DMS79 treated with DMSO at 0.1 percent for 48 hours (cell line): ENCODE measurements at places on chromosomes 1 and 21.

DNA sequence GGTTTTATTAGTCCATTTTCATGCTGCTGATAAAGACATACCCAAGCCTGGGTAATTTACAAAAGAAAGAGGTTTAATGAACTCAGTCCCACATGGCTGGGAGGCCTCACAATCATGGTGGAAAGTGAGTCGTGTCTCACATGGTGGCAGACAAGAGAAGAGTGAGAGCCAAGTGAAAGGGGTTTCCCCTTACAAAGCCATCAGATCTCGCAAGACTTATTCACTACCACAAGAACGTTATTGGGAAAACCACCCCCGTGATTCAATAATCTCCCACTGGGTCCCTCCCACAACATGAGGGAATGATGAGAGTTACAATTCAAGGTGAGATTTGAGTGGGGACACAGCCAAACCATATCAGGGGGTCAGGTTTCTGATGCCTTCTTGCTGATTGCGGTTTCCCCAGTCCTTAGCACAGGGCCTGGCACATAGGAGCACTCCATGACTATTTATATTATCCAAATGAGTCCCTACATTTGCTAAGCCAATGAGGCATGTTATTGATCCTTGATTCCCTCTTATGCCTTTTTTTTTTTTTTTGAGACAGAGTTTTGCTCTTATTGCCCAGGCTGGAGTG is 35.3 kb upstream of the PAXBP1 start:
- no peak for DNase-seq

GRCh38 chr1:63099188-63099587 is 223.2 kb upstream of the FOXD3 start:
- no peak for DNase-seq

GRCh38 chr1:218368686-218369085 is 23.6 kb downstream of the TGFB2 start:
- DNase-seq: no peak

DNA sequence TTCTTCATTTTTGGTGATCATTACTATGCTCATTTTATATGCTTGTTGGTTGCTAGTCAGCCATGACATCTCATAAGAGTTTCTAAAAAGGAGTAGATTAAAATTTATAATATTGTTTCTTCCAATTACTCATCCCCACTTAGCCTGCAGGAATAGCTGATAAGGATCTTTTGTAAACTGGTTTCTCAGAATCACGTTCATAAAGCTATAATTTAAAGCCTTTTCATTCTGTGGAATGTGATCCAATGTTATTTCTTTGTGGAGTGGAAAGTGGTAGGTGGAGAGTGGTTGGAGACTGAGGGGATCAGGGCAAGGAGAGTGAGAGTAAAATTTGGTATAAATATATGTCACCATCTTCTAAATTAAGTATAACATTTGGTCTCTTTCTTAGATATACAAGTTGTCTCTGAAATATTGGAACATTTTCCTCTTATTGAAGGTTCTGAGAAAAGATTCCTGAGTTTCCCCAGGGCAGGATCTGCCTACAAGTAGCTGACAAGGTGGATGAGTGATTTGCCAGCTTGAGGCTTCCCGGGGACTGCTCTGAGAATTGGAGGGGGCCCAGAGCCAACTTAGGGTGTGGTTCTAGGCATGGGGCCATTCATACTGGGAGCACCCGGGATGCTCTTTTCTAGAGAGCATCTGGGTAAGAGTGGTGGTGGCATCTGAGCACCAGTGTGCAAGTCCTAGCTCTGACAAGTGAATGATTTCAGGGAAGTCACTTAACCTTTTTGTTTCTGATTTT is 116.4 kb downstream of the TBX19 start:
- no peak for DNase-seq

- no peak for DNase-seq
Observed at GRCh38 chr21:42006765-42007164, 3.4 kb downstream of the ZBTB21 start.

DNA sequence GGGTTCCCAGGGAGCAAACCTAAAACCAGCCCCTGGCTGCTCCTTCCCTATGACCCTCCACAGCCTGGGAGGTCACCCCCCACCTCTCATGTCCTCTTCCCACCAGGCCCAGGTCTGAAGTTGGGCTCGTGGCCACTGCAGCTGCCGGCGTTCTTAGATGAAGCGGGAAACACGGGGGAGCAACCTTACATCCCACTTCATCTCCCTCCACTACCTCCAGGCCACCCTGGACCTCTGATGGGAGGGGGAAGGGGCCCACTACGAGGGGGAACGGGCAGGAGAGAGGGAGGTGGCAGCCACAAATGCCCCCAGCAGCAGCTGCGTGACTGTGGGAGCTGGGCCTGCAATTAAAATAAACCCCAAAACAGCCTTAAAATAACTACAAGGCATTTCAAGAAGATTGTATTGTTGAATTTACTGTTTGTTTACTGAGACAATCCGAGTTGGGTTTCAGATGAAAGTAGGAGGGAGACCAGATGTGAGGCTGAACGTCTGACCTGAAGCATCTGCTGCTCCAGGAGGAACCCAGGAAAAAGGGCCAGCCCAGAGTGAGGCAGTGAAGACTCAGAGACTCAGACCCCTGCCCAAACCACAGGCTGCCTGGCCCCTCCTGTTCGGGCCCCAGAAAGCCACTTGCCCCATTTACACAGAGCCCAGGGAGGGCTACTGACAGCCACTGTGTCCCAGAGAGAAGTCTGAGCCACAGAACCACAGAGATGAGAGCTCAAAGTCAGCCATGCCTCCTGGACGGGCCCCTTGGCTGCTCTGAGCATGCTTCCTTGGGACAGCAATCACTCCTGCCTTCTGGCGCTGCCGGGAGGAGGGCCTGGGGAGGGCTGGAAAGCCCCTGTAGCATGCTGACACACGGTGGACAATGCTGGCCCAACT is 59.8 kb downstream of the GLIS1 start:
- DNase-seq: no peak

DNA sequence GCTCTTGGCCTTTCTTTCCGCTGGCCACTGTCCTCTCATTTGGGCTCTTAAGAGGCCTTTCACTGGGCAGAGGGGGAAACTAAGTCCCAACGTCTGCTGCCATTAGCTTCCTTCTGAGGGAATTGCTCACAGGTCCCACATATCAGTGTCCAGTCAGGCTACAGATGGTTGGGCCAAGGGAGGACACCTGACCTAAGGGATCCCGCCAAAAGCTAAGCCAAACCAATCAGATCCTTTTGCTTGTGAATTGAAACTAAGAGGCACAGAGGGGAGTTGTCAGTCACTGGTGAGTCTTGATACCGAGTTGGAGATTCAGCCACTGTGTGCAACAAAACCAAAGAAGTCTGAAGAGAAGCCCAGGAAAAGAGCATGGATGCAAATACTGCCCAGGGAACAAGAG is 5.7 kb upstream of the NT5C1A start:
- DNase-seq: no peak

DNA sequence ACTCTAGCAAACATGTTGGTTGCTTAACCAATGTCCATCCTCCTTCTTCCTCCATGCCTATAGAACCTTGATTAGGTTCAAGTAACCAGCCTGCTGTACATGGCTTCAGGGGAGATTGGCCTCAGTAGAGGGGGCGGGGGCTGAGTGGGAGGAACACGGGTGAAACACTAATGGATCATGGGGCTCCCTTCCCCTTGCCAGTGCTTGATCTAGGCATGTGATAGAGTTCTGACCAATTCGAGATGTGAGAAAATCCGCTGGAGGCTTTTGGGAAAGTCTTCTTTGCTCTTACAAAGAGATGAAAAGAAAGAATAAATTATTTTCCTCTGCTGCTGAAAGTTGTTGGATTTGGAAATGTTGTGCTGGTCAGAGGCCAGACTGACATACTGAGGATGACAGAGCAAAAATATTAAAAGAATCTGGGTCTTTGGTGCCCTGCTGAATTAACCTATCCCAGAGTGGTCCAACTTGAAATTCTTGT is 5.2 kb upstream of the OTUD7B start:
- no peak for DNase-seq

GRCh38 chr21:38504066-38504465 is 5.8 kb upstream of the ERG start:
- no peak for DNase-seq
